ENCODE measurements at places on chromosomes 16 and 17. TPM values are rescaled to one million over a fixed set of nuclear protein-coding genes. Genes with fewer than 3 reads are reported as not detected.

GRCh38 chr17:77120868-77121267 lies 19.9 kb upstream of the SEC14L1 start:
- H3K36me3 ChIP-seq, result peaks cover 3% of the 10 kb centered on the region
- H3K27ac ChIP-seq, result no peak overlapping the region
- DNase-seq, result no peak

- H3K4me3 ChIP-seq, result peak overlapping the region; percentile 84
- H3K4me1 ChIP-seq, result peaks cover 71% of the 10 kb centered on the region
- peaks cover 64% of the 10 kb centered on the region for H3K27me3 ChIP-seq
- no peak for DNase-seq
Measured at GRCh38 chr17:48550502-48551213, 5.7 kb upstream of the HOXB2 start.

DNA sequence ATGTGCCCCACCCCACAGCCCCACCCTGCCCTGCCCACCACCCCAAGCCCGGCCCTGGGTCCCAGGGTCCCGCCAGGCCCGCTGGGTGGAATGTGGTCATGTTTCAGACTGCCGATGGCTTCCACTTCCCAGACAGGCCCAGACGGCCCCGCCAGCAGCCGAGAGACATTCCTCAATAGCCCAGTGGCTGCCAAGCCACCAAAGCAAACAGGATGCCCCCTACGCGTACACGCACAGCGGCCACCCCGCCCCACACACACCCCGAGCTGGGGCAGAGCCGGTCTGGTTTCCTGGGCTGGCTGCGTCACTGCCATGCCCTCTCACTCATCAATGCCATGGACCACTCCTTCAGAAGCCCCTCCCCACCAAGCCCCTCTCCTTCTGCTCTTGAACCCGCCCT lies 1.2 kb upstream of the KRT17 start:
- DNase-seq, result no peak
- H3K4me1 ChIP-seq, result peaks cover 19% of the 10 kb centered on the region
- peak overlapping the region; percentile 99 for H3K27ac ChIP-seq
- H3K4me3 ChIP-seq, result no peak overlapping the region
- peaks cover 8% of the 10 kb centered on the region for H3K27me3 ChIP-seq
- H3K36me3 ChIP-seq, result no peaks in the 10 kb centered on the region

GRCh38 chr17:17079761-17080160 lies 37.5 kb downstream of the MPRIP start:
- H3K27me3 ChIP-seq, result no peaks in the 10 kb centered on the region
- peaks cover 23% of the 10 kb centered on the region for H3K36me3 ChIP-seq
- DNase-seq, result no peak
- H3K27ac ChIP-seq, result peak overlapping the region; percentile 79
- peaks cover 54% of the 10 kb centered on the region for H3K4me1 ChIP-seq

- H3K27ac ChIP-seq, result peak overlapping the region; percentile 25
- H3K4me1 ChIP-seq, result peaks cover 19% of the 10 kb centered on the region
- no peaks in the 10 kb centered on the region for H3K27me3 ChIP-seq
- peaks cover 11% of the 10 kb centered on the region for H3K36me3 ChIP-seq
- no peak for DNase-seq
Measured at GRCh38 chr17:78394209-78394608, 15.8 kb downstream of the PGS1 start.

DNA sequence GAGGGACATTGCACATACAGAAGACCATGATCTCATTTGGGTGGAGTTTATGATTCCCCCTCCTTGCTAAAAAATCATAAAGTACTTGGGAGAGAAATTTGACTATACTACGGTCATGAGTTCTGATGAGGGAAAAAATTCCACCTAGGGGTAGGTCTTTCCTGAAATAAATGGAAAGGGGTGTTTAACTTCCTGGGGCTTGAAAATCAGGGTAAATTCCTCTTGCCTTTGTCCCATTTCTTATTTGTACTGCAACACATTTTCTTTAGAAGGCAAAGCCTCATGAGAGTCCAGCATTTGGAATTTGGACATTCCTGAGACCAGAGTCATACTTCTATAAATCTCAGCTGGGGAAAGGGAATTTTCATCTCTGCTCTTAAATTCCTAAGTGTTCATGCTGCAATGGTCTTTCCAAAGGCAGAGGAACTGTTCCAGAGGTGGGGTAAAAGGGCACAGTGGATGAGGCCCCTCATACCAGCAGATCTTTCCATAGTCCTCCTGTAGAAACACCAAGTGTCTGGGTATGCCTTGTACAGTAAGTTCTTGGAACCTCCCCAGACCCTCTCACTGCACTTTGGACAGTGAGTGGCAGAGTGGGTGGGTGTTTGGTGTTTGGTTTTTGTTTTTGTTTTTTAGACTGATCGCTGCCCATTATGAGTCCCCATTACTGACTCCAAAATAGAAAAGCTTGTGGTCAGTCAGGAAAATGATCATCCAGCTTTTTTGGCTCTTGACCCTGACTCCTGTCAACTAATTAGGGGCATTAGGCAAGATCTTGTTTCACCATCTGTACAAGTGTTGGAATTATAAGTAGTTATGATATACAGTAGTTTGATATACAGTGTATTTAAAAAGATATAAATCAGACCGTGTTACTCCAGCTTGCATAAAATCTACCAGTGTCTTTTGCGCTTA lies 6.0 kb downstream of the LYRM1 start:
- no peak overlapping the region for H3K27ac ChIP-seq
- peaks cover 7% of the 10 kb centered on the region for H3K36me3 ChIP-seq
- H3K4me3 ChIP-seq, result no peak overlapping the region
- no peaks in the 10 kb centered on the region for H3K27me3 ChIP-seq

- H3K4me3 ChIP-seq, result peak overlapping the region; percentile 62
- no peaks in the 10 kb centered on the region for H3K27me3 ChIP-seq
- DNase-seq, result peak; percentile 78
- peaks cover 18% of the 10 kb centered on the region for H3K4me1 ChIP-seq
Measured at GRCh38 chr17:75549246-75550138, 24.0 kb downstream of the LLGL2 start.

DNA sequence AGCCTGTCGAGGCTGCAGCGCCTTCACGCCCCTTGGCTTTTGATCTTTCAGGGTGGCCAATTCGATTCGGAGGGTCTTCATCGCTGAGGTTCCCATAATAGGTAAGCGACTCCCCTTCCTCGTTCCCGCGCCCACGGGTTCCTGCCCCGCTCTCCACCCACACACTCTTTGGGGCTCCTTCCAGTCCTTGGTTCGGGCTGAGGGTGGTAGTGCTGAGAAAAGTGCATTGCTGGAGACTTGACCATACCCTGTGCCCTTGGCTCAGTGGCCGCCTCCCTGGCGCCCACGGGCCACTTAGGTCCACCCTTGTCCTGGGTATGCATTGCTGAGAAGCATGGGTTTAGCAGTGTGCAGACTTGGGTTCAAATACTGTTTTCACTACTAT lies 491 bp downstream of the POLR2C start:
- no peak for DNase-seq
- peaks cover 16% of the 10 kb centered on the region for H3K4me1 ChIP-seq
- H3K27me3 ChIP-seq, result no peaks in the 10 kb centered on the region

- H3K4me1 ChIP-seq, result peaks cover 7% of the 10 kb centered on the region
- no peaks in the 10 kb centered on the region for H3K36me3 ChIP-seq
- H3K27me3 ChIP-seq, result no peaks in the 10 kb centered on the region
Measured at GRCh38 chr17:66733759-66734158, 101.2 kb upstream of the CACNG5 start.

GRCh38 chr17:39051001-39051585 lies 83.9 kb upstream of the FBXO47 start:
- H3K4me3 ChIP-seq, result no peak overlapping the region
- no peak for DNase-seq
- no peak overlapping the region for H3K27ac ChIP-seq
- H3K4me1 ChIP-seq, result peaks cover 4% of the 10 kb centered on the region

GRCh38 chr16:58498341-58499091 lies 1.4 kb upstream of the NDRG4 start:
- no peaks in the 10 kb centered on the region for H3K36me3 ChIP-seq
- H3K4me1 ChIP-seq, result peaks cover 19% of the 10 kb centered on the region
- H3K4me3 ChIP-seq, result peak overlapping the region; percentile 35
- no peaks in the 10 kb centered on the region for H3K27me3 ChIP-seq
- no peak for DNase-seq

DNA sequence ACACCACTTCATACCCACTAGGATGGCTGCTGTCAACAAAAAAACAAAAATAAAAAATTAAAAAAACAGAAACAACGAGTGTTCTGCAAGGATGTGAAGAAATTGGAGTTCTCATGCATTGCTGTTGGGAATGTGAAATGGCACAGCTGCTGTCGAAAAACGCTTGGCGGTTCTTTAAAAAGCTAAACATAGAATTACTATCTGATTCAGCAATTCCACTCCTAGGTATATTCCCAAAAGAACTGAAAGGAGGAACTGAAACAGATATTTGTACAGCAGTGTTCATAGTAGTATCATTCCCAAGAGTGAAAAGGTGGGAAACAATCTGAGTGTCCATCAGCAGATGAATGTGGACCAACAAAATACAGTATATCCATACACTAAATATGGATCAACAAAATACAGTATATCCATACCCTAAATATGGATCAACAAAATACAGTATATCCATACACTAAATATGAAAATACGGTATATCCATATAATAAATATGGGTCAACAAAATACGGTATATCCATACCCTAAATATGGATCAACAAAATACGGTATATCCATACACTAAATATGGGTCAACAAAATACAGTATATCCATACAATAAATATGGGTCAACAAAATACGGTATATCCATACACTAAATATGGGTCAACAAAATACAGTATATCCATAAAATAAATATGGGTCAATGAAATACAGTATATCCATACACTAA lies 8.7 kb downstream of the METTL16 start:
- H3K4me3 ChIP-seq, result no peak overlapping the region
- H3K27me3 ChIP-seq, result no peaks in the 10 kb centered on the region
- no peak overlapping the region for H3K27ac ChIP-seq
- H3K4me1 ChIP-seq, result no peaks in the 10 kb centered on the region
- peaks cover 37% of the 10 kb centered on the region for H3K36me3 ChIP-seq

DNA sequence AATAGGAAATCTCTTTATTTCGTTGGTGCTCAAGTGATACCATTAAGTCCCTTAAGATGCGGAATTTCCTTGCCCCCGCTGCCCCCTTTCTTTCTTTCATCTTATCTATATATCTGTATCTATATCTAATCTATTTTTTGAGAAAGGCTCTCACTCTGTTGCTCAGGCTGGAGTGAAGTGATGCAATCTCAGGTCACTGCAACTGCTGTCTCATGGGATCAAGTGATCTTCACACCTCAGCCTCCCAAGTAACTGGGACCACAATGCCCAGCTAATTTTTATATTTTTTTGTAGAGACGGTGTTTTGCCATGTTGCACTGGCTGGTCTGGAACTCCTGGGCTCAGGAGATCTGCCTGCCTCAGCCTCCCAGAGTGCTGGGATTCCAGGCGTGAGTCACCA lies 693.5 kb downstream of the WWOX start:
- no peaks in the 10 kb centered on the region for H3K27me3 ChIP-seq
- no peaks in the 10 kb centered on the region for H3K4me1 ChIP-seq
- no peaks in the 10 kb centered on the region for H3K36me3 ChIP-seq
- no peak overlapping the region for H3K4me3 ChIP-seq
- no peak overlapping the region for H3K27ac ChIP-seq
- DNase-seq, result no peak

- no peak for DNase-seq
- H3K27ac ChIP-seq, result no peak overlapping the region
- no peak overlapping the region for H3K4me3 ChIP-seq
- no peaks in the 10 kb centered on the region for H3K36me3 ChIP-seq
- H3K4me1 ChIP-seq, result no peaks in the 10 kb centered on the region
Measured at GRCh38 chr17:56358651-56359050, 205.4 kb downstream of the ANKFN1 start.

DNA sequence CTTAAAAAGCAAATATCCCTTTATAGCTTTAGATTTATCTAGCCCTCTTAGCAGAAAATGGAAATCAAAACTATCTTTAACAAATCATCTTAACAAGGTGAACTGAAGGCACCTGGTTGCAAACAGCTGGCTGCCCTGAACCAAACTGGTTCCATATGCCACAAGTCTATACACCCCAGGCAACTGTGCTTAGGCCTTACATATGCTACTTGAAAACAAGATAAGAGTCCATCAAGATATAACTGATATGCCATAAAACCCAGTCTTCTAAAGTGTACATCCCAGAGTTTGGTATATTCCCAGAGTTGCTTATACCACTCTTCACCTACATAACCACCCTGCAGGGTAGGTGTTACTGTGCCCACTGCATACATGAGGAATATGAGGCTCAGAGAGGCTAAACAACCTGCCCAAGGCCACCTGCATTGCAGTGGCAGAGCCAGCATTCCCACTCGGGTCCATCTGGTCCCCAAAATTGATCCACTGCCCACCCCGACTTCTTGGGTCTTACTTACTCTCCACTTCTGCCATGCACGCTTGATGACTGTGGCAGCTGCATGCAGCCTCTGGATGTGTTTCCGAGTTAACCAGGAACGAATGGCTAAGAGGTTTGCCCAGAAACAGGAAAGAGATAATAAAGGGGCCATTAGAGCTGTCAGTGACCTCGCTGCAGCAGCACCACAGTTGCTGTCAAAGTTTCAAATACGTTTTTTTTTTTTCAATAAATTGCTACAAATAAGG lies 12.2 kb downstream of the ZNHIT3 start:
- no peak for DNase-seq
- peaks cover 18% of the 10 kb centered on the region for H3K36me3 ChIP-seq
- H3K27ac ChIP-seq, result no peak overlapping the region
- H3K4me1 ChIP-seq, result peaks cover 19% of the 10 kb centered on the region
- H3K27me3 ChIP-seq, result no peaks in the 10 kb centered on the region
- H3K4me3 ChIP-seq, result no peak overlapping the region

DNA sequence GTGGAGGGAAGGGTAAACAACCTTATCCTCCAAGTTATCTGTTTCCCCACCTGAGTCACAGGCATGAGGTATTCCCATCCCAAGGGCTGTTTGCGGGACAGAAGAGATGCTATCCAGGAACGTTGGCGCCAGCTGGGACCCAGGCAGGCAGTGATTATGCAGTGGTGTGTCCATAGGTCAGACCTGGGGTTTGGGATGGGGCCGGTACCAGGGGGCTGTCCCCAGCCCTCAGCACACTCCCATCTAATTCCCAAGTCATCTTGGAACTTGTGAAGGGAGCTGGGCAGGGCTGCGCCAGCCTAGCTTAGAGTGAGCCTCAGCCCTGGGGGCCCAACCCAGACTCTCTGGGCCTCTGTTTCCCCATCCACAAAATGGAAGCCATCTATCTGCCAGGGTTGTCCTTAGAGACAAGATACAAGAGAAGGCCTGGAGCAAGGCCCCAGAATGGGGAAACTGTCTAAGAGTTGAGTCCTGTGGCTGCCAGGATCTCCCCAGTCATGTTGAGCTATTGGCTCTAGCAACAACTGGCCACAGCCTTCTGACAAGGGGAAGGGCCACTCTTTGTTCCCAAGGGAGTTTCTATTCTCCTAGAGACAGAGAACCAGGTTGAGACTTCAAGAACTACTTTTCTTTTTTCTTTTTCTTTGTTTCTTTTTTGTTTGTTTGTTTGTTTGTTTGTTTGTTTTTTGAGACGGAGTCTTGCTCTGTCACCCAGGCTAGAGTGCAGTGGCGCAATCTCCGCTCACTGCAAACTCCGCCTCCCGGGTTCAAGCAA lies 9.8 kb upstream of the JUP start:
- H3K27ac ChIP-seq, result peak overlapping the region; percentile 82
- no peaks in the 10 kb centered on the region for H3K36me3 ChIP-seq
- peaks cover 34% of the 10 kb centered on the region for H3K4me1 ChIP-seq

SLC16A6 gene
- total RNA-seq, result 0.67 TPM

HEATR9 gene
- total RNA-seq, result not detected

HIC1 gene
- 3.4 TPM for total RNA-seq

CCT6B gene
- 1.8 TPM for total RNA-seq

CETP gene
- total RNA-seq, result not detected

DNAJA3 gene
- total RNA-seq, result 43.9 TPM

Data from type B pancreatic cell (in vitro differentiated cells).